ENCODE measurements at places on chromosomes 3 and 15.

- DNase-seq, result no peak
These were observed 132.8 kb upstream of the NPHP3 start for GRCh38 chr3:132854856-132855535.

GRCh38 chr3:68287101-68287500 is 632.7 kb upstream of the SUCLG2 start:
- DNase-seq, result peak; percentile 59

- no peak for DNase-seq
These were observed 50.4 kb downstream of the GHSR start for GRCh38 chr3:172397716-172398405.

DNA sequence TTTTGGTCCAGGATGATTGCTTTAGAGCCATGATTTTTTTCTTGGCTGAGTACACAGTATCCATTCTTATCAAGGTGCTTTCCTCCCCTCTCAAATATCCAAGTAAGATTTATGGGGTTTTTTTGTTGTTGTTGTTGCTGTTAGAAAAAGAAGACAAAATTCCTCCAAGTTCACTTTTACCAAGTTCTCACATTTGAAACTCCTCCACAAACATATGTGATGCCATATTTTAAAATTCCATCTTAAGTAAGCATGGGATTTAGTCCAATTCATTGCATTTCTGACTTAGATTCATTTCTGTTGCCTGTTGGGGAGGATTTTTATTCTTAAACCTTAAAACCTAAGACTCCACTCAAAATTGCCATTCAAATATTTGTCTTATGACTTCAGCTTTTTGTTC is 128.6 kb upstream of the SPATA12 start:
- no peak for DNase-seq

- no peak for DNase-seq
These were observed 41.7 kb downstream of the PAQR5 start for GRCh38 chr15:69340243-69340900.

Measured in right forelimb (tissue), 1 donor.